ELR (cell line): ENCODE measurements at places on chromosomes 5 and 9.

DNA sequence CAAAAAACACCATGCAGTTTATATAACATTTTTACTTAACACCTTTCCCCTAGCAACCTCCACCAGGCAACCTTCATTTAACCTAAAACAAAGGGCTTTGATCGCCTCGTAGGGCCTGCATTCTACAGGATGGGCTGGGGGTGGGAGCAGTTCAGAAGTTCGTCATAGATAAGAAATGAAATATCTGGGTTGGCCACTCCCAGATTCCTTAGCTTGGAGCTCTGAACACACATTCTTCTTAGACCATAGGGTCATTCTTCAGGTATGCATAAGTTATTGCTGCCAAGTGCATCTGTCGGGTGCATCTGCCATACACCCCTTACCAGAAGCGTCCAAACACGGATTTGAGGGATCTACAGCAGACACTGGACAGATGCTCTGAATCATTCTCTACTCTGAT is 4.3 kb upstream of the SLC22A5 start:
- peak; percentile 88 for DNase-seq

DNA sequence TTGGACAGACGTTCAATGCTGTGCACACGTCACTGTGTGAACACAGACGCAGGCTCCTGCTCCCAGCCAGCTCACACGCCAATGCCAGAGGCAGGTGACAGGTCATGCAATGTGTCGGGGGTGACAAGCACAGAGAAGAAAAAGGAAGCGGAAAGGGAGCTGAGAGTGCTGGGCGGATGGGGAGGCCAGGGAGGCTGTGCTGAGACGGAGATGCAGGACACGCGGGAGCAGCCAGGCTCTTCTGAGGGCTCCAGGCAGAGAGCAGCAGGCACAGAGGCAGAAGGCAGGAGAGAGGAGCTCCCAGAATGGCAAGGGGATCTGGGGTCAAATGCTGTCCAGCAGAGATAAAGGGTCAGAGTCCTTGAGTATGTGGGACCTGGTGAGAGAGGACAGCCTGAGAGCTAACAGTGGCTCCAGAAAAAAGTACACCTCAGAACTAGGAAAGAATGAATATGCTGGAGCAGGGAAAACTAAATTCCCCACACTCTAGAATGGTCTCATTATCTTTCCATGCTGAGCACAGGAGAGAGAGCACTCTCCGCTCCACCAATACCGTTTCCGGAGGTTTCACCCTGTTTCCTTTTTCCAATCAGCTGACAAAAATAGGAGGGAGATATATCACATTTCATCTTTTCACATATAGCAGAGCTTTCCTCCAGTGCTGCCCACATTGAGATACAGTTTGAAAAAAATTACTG is 32.8 kb upstream of the NSMF start:
- no peak for DNase-seq

DNA sequence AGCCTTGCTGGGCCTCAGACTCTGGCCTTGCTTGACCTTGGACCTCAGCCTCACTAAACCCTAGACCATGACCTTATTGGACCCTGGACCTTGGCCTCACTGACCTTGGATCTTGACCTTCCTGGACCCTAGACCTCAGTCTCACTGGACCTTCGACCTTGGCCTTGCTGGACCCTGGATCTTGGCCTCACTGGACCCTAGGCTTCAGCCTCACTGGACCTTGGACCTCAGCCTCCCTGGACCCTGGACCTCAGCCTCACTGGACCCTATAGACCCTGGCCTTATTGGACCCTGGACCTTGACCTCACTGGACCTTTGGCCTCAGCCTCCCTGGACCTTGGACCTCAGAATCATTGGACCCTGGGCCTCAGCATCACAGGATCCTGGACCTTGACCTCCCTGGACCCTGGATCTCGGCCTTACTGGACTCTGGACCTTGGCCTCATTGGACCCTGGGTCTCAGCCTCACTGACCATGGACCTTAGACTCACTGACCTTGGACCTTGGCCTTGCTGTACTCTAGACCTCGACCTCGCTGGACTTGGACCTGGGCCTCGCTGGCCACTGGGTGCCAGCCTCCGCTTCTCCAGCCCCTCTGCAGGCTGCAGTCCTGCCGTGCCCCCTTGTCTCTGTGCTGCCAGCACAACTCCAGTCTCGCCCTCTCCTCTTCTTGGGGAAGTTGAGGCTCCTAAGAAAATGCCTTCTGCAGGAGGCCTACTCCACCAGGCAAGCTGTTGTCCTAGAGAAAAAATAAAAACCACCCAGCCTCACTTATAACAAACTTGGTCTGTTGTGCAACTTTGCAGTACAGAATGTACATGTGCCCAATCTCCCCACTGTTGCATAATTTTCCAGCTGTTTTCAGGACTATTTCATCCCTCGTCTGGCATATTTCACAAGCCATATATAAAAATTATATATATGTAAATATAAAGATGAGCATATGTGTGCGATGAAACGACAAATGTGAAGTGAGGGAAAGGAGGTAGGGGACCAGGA is 11.0 kb upstream of the ADAMTS2 start:
- no peak for DNase-seq

- no peak for DNase-seq
These were observed 133.1 kb upstream of the MAP1B start for GRCh38 chr5:71974165-71974564.

DNA sequence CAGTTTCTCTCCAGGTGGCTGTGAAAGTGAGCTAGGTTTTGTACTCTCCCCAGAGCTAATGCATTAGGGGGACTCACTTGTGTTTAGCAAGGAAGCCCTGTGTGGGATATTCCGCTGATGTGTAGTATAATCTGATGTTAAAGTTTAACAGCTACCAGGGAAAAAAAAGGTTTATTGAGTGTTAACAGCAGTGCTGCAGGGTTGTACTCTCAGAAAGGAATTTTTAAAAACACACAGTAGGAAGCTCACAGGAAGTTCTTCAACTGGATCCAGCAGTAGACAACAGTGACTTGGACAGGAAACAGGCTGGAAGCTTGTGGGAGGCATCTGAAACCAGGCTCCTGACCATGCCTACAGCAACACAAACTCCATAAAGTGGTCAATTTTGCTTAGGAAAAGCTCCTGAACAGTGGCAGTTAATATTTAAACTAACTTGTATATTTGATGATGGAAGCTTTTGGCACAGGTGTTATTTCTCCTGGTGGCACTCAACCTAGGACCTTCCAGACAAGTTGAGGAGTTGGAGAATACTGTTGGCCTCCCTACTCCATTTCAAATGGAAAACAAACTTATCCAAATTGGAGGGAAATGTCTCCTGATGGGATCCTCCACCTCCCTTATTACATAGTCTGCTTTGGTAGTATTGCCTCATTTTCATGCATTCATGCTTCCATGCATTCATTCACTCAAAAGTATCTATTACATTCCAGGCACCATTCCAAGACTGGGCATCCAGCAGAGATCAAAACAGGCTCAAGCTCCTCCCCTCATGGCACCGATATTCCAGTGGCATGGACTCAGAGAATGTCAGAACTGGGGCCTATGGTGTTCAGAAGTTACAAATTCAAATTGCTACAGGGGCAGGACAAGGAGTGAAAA is 54.7 kb downstream of the FOXD1 start:
- DNase-seq, result no peak

- no peak for DNase-seq
These were observed 416.1 kb upstream of the CTNND2 start for GRCh38 chr5:12320331-12320730.

DNA sequence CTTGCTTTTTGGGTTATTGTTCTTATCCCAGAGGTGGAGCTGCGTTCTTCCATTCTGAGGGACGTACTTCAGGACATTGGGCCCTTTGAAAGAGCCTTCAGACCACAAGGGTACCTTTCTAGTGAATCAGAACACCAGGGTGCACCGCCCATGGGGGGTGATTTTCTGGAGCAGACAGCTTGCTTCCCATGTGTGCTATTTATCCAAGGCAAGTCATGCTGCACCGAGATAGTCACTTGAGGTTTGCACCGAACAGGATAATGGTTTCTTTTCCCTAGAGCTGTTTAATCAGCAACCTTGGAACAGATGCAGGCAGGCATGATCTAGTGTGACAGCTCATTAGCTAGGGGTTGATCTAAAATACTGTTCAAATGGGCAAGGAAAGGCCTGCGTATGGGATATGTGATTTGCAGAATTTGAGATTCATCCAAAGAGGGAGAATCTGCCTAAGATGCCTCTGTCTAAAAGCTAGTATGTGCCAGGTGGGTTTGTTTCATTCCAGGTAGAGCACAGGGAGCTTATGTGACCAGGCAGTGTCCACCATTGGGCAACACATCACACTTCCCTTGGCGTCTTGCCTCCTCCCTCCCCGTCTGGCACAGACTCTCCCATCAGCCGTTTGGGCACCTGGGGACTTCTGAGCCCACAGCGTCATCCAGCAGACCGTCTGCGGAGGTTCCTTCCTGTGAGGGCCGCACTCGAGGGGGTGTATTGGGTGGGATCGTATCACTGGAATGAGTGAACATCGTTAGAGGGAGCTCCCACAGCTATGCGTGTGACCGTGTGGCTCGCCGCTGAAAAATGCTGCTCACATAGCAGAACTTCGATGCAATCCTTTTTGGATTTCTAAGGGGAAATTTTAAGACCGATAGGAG is 23.0 kb downstream of the ABL1 start:
- DNase-seq, result peak; percentile 86

- peak; percentile 42 for DNase-seq
These were observed 51.7 kb downstream of the MED27 start for GRCh38 chr9:132027752-132028663.

DNA sequence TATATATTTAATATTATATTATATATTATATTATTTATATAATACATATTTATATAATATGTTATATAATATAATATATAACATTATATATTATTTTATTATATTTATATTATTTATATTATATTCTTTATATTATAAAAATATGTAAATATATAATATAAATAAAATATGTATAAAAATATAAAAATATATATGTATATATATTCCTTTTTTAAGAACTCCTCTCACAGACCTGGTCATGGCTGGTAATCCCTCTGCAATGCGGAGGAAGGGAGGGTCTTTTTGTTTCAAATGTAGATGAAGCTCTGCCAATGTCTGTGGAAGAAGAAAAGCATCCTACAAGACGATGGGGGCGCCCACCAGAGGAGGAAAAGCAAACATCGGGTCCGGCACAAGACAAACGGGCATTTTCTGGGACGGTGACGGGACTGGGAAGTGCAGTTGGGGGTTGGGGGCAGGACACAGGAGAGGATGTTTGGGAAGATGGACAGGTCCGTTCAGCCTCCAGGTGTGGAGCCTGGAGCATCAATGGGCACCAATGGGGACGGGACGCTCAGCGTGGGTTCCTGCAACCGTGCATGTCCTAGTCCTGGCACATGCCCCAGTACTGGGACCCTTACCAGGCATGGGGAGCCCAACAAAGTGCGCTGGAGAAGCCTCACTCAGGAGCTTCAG is 194.0 kb downstream of the IRX1 start:
- DNase-seq, result no peak

GRCh38 chr5:116145416-116145815 is 60.6 kb downstream of the COMMD10 start:
- no peak for DNase-seq

DNA sequence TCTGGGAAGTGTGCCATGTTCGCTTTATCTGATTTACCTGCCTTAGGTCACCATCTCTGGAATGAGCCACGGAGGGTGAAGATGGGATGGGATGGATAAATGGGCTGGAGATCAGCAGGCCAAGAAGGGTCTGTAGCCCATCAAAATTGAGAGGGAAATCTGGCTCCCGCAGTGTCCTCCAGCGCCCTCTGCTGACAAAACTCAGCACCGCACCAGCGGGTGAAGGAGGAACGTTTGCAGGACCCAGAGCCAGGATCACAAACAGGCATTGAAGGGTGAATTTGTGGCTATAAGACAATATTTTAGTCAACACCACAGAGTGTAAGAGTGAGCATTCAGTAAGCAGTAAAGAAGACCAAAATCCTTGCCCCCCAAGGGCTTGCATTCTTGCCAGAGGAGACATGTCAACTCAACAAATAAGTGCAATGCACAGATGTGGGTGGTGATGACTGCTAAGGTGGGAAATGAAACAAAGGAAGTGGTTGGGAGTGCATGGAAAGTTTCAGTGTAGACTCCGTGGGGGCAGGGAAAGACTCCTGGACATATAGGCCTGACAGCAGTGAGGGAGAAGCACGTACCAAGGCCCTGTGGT is 124.4 kb downstream of the TENT4A start:
- peak; percentile 25 for DNase-seq
